ENCODE measurements at places on chromosomes 16 and 17.
A peak's percentile ranks its signal among the peaks of the same experiment; 100 is the strongest.

- no peak for DNase-seq
Observed at GRCh38 chr17:4313221-4314114, 49.7 kb upstream of the ANKFY1 start.

DNA sequence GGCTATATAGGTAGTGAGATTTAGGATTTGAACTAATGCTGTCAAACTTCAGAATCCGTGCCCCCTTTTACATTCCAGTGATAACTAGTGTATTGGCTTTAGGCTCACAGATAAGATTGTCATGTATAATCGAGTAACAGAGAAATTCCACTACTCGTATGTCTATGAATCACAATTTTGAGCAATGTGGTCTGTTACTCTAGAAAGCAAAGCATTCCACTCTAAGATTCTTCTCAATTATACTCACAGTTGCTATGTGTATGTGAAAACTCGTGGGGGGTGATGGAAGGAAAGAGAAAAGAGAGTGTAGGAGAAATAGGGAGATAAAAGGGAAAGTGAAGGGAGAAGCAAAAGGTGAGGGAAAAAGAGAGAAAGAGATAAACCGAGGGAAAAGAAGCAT is 1175.1 kb upstream of the GOT2 start:
- DNase-seq: no peak

DNA sequence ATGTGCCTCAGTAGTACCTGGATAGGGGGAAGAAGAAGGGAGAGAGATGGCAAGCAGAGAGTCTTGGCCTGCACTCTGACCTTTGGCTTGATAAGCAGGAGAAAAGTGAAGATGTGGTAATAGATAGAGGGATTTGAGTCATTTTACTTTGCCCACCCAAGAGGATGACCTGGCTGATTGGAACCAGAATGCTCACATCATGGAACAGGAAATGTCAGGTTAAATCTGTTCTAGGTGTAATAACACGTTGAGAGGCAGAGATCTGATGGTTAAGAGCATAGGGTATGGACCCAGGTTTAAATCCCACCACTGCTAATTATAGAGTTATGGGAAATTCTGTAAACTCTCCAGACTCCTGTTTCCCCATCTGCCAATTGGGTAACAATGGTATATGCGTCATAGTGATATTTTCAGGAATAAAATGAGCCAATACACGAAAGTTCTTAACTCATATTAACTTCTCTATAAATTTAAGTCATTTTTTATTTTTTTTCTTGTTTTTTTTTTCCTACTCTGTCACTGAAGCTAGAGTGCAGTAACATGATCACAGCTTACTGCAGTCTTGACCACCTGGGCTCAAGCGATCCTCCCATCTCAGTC is 8.1 kb upstream of the CCL18 start:
- DNase-seq: no peak

DNA sequence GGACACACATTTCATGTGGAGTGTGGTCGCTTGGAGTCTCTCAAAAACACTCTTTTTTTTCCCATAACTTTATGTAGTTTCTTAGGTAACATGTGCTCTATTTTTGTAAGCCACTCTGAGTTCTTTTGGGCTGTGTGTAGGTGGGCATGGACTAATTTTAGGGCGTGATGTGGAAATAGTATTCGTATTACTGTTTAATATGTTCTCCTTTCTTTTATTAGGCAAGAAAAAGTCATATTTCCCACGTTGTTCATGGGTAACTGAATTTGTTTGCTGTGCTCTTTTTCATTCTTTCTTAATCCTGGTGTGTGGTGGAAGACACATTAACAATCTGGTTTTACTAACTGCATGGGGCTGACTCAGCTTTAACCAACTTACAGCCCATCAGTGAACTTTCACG is 27.4 kb downstream of the NDEL1 start:
- no peak for DNase-seq

DNA sequence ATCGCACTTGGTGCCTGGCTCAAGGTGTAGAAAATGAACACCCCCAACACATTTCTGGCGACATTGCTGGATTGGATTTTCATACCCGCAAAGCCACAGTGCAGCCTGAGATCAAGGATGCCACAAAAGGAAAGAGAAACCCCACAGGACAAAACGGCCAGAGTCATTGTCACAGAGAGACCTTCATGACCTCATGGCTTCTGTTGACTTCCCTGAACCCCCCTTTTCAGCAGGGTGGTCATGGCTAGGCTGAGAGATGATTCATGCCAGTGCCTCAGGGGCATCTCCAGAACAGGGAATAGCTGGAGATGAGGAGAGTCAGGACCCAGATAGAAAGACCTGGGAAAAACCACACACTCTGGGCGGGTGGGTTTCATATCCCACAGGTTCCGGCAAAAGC is 122.0 kb downstream of the C16orf95 start:
- DNase-seq: no peak

- peak; percentile 39 for DNase-seq
Observed at GRCh38 chr17:50565402-50566350, 5.2 kb downstream of the CACNA1G start.

GRCh38 chr17:27239046-27239445 is 54.9 kb upstream of the WSB1 start:
- no peak for DNase-seq

DNA sequence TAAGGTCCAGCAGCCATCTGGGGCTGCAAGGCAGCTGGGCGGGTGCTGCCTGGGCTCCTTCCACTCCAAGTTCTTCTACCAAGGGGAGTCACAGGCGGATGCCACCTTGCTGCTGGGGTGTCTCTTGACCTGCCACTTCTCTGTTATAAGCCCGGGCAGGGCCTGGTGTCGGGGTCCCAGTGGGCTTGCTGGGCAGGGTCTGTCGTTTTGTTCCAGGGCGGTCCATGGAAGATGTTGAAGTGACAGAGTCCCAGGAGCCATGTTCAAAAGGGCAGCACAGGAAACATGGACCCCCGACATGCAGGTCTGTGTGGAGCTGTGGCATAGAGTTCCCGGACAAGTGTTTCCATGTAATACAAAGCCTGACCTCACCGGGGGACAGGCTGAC is 91.1 kb downstream of the TNFRSF13B start:
- no peak for DNase-seq

GRCh38 chr16:24013864-24014645 is 178.3 kb downstream of the PRKCB start:
- DNase-seq: no peak

- no peak for DNase-seq
Observed at GRCh38 chr17:56367366-56367765, 214.1 kb downstream of the ANKFN1 start.

GRCh38 chr17:66677201-66677981 is 157.5 kb upstream of the CACNG5 start:
- DNase-seq: no peak

GRCh38 chr17:28950017-28950751 is 1.1 kb downstream of the PHF12 start:
- peak; percentile 72 for DNase-seq

- no peak for DNase-seq
Observed at GRCh38 chr16:85348911-85349334, 236.7 kb upstream of the CIBAR2 start.

- no peak for DNase-seq
Observed at GRCh38 chr16:85227084-85227945, 115.0 kb upstream of the CIBAR2 start.

DNA sequence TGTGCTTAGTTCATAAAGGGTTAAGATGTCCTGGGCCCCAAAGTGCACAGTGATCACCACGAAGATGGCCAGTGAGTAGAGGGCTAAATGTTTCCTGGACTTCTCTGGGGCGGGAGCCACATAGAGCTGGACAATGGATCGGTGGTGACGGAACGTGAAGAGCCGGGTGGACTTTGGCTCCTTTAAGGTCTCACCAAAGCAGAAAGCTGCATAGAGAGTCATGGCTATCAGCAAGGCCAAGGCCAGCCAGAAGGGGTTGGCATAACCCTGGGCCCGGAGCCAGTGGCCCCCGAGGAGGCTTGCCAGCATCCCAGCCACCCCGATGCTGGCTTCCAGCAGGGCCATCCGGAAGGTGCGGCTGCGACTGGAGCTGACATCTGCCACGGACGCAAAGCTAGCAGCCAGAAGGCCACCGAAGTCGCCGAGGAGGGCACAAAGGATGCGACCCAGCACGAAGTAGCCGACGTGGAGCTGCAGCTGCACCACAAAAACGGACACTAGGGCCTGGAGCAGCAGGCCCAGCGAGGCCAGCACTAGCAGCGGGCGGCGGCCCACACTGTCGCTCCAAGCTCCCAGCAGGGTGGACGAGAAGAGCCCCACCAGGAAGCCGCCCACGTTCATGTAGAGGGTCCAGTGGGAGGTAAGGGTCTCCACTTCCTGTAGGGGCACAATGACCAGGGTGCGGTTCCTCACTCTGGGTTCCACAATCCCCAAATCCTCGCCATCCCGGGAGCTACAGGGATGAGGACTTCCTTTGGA is 1.0 kb downstream of the SLC46A1 start:
- DNase-seq: no peak

DNA sequence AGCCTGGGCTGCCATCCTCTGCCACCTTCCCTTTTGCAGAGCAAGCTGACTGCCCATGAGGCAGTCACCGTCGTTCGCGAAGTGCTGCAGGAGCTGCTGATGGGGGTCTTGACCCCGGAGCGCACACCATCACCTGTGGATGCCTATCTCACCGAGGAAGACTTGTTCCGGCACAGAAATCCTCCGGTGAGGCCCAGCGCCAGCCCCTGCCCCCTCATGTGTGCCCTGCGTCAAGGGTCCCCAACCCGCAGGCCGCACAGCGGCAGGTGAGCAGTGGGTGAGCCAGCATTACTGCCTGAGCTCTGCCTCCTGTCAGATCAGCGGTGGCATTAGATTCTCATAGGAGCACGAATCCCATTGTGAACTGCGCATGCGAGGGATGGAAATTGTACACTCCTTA is 7.7 kb upstream of the EPN3 start:
- DNase-seq: no peak

DNA sequence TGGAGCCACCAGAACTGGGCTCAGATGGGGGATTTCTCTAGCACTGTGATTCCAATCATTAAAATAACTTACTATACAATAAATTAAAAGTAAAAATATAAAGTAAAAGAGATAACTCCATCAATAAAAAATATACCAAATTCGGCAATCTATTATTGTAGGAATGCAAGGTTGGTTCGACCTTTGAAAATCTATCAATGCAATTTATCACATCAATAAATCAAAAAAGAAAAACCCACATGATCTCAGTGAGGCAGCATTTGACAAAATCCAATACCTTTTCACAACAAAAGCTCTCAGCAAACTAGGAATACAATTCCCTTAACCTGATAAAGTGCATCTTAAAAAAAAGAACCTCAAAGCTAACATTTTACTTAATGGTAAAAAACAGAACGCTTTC is 17.0 kb downstream of the RAB40B start:
- no peak for DNase-seq

DNA sequence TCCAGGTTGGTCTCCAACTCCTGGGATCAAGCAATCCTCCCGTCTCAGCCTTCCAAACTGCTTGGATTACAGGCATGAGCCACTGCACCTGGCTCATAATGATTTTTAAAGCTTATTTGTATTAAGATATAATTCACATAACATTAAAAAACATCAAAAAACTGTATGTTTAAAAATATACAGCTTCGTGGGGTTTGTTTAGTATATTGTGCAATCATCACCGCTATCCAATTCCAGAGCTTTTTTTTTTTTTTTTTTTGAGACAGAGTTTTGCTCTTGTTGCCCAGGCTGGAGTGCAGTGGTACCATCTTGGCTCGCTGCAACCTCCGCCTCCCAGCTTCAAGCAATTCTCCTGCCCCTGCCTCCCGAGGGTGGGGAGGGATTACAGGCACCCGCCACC is 11.0 kb upstream of the SLC25A19 start:
- DNase-seq: no peak

DNA sequence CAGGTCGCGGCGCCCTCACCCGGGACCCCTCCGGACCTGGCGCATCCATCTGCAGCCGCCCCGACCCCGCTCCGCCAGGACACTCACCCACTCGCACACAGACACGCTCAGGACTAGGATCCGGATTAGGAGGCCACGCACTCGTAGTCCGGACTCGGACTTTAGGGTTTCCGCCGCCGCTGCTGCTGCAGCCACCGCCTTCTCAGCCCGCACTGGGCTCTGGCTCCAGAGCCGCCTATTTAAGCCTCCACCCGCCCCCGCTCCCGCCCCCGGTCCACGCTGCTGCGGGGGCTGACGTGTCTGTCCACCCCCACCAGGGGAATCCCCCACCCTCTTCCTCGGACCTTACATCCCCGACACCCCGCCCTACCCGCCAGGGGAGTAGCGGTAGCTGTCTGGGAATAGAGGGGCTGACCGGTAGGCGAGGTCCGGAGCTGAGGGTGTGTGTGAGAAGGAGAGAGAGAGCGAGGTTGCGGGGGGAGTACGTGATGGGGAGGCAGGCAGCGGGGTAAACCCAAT is at the start of gene RRAD:
TSS of gene RRAD (minus strand) at position 214 of the 519 bp plus-strand sequence. CDS start 356 bp downstream, outside the sequence.
- DNase-seq: no peak

GRCh38 chr16:16045879-16046278 is 96.5 kb downstream of the ABCC1 start:
- DNase-seq: peak; percentile 86

DNA sequence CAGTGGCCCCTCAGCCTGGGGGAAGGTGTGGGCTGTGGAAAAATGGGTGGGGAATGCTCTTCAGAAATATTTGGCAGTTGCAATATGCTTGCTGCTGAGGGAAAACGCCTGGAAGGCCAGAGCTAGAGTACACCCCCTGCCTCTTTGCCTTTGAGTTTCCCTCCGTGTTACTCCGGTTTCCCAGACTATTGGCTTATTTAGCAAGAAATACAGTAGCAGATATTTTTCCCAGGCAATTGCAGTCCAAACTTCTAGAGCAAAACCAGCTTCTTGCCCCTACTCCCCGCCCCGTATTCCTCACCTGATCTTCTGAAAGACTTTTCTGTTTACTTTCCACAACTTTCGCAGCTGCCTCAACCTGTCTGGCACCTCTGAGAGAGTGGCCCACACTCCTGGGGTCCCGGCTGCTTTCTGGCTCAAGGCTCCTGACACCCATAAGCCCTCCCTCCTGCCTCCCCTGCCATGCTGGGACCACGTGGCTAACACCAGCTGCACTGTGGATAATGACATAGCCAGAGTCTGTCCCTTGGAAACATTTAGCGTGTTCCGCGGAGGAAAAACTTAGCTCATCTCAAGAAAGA is 45.8 kb upstream of the HELZ start:
- DNase-seq: no peak

DNA sequence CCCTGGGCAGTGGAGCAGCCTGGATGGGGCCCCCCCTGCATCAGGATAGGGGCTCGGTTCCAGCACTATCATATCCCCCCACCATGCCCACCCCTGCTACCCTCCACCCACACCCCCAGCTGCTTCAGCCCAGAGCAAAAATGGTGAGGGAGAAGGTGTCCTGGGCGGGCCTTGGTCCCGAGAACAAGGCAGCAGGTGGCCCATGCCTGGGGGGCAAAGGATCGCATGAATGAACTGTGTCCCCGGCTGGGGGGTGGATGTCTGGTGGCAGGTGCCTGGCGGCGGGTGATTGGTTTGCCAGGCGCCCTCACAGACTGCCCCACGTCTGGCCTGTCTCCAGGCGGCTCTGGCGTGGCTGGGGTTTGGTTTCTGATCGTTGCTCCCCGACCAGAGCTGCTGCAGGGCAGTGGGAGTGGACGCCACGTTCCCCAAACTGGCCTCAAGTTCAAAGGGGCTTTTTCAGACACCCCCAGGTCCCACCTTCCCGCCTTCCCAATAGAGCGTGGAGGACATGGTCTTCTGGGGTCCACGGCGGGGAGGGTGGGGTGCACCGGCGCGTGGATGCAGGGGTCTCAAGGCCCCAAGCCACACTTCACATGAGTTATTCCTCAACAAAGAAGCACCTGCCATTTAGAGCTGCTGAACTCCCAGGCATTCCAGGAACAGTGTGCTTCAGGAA is 12.6 kb downstream of the UTS2R start:
- DNase-seq: no peak

GRCh38 chr17:2172077-2172851 is 117.4 kb downstream of the HIC1 start:
- no peak for DNase-seq

All from hematopoietic multipotent progenitor cell (in vitro differentiated cells).